ENCODE measurements at places on chromosomes 5 and 9. TPM values are rescaled to one million over a fixed set of nuclear protein-coding genes. Genes with fewer than 3 reads are reported as not detected.

The BOD1 gene
- 140 TPM for total RNA-seq

The PTPN3 gene
- total RNA-seq = 0.62 TPM

DNA sequence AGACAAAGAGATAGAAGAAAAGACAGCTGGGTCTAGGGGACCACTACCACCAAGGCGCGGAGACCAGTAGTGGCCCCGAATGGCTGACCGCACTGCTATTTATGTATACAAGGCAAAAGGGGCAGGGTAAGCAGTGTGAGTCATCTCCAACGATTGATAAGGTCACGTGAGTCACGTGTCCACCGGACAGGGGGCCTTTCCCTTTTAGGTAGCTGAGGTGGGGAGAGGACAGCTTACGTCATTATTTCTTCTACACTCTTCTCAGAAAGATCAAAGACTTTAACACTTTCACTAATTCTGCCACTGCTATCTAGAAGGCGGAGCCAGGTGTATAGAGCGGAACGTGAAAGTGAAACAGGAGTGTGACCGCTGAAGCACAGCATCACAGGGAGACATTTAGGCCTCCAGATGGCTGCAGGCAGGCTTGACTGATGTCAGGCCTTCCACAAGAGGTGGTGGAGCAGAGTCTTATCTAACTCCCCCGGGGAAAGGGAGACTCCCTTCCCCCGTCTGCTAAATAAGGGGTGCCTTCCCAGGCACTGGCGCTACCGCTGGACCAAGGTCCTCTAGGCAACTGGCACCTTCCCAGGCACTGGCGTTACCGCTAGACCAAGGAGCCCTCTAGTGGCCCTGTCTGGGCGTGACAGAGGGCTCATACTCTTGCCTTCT is 6.1 kb upstream of the PRR16 start:
- DNase-seq = peak; percentile 29

DNA sequence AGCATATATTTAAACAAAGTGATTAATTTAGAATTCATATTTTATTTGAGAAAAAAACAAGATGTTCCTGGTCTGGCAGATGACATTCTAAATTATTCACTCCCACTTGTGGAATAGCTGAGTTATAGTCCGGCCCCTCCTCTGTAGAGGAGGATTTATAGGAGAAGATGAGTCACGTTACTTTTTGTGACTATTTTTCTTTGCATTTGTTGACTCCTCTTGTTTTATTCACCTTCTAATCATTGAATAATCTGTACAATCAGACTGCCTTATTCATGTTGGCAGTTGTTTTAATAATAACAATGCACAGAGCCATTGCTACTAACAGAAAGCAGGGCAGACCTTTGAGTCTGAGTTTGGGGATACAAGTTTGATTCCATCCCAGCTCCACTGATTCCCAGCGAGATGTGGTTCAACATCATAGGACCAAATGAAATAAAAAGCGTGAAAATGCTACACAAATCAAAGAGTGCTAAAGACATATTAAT is 23.2 kb downstream of the DOCK8 start:
- DNase-seq = no peak

DNA sequence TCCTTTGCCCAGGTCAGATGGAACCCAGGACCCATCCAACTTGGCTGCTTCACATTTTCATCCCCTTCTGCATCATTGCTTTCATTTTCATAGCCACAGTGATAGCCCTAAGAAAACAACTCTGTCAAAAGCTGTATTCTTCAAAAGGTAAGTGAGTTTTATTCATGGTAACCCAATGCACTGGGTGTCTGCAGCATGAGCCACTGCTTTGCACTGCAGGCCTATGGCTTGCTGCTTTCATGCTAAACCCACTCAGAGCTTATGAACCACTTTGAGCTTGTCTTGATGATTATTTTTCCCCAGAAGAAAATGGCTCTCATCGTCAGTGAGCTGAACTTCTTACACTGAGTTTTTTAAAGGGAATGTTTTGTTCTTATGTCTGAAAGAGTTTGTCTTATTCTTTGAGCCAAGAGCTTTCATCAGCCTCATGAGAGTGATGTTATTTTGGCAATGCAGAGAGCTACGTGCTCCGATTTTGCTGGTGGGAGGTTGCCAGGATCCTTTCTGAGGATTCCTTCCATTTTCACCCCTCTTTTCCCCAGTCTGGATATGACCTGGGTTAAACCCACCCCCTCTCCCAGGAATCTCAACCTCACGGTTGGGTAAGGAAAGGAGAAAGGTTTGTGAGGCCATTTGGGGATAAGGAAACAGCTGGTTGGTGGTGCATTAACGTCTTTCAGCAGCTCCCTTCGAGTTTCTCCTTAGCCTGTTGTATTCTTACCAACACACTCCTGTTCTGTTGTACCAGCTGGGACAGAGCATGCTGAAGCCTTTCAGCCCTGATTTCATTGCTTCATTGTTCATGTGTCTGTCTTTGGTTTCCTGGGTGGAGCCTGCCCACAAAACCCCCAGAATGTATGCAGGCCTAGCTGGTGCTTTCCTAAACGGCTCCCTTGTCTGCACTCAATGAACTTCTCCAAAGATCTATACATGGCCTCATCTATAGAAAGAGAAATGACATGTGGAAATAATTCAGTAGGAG is 47.6 kb downstream of the PDCD1LG2 start:
- DNase-seq = no peak
